Endothelial cell (in vitro differentiated cells): ENCODE measurements at places on chromosomes 5 and 9. TPM values are rescaled to one million over a fixed set of nuclear protein-coding genes. Genes with fewer than 3 reads are reported as not detected.

DNA sequence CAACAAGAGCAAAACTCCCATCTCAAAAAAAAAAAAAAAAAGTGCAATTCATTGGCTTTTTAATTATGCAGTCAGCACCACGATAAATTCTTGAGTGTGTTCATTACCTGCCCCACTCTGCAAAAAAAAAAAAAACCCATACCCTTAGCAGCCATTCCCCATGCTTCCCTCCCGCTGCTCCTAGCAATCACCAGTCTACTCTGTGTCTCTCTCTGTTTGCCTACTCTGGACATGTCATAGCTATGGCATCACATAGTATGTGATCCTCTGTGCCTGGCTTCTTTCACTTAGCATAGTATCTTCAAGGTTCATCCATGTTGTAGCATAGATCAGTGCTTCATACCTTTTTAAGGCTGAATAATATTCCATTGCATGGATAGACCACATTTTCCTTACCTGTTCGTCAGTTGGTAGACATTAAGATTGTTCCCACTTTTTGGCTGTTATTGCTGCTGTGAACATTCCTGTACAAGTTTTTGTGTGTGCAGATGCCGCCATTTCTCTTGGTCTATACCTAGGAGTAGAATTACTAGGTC, 7.0 kb upstream of the PRR7 start:
- H3K4me3 ChIP-seq: no peak overlapping the region
- H3K27me3 ChIP-seq: peaks cover 24% of the 10 kb centered on the region
- peaks cover 28% of the 10 kb centered on the region for H3K36me3 ChIP-seq
- no peaks in the 10 kb centered on the region for H3K4me1 ChIP-seq

DNA sequence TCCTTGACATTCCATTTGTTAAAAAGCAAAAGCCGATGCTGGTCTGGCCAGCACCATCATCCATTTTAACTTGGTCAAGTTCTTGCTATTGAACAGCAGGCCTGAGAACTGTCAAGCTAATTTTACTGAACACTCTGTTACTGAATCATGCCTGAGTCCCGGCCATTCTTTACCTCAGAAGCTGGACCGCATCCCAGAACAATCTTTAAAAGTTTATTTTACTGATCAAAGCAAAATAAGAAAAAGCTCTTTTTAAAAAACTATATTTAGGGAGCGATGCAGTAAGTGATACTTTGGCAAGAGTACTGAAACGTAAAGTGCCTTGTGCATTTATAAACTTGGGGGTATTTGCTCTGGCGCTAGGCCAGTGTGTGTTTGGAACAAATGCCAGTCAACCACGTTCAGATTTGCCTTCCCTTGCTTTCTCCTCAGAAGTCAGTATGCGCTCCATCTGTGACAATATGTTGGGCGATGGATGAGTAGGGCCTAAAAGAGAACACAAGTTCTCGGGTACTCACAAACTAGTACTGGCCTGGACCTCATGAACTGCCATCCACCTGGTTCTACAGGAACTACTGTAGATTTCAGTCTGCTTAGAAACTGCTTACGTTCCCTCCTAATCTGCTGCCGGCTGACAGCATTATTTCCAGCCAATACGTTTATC, 161.9 kb downstream of the MAPKAP1 start:
- peaks cover 12% of the 10 kb centered on the region for H3K36me3 ChIP-seq
- H3K4me3 ChIP-seq: no peak overlapping the region
- no peaks in the 10 kb centered on the region for H3K4me1 ChIP-seq
- H3K27me3 ChIP-seq: no peaks in the 10 kb centered on the region
- no peak for DNase-seq

GRCh38 chr9:4423207-4423610, 67.1 kb upstream of the SLC1A1 start:
- H3K27me3 ChIP-seq: no peaks in the 10 kb centered on the region
- H3K36me3 ChIP-seq: no peaks in the 10 kb centered on the region
- H3K4me3 ChIP-seq: no peak overlapping the region

GRCh38 chr5:64827703-64828102, 59.0 kb downstream of the CWC27 start:
- peaks cover 6% of the 10 kb centered on the region for H3K36me3 ChIP-seq
- no peak overlapping the region for H3K4me3 ChIP-seq
- H3K27ac ChIP-seq: no peak overlapping the region
- H3K27me3 ChIP-seq: no peaks in the 10 kb centered on the region
- peaks cover 4% of the 10 kb centered on the region for H3K4me1 ChIP-seq

DNA sequence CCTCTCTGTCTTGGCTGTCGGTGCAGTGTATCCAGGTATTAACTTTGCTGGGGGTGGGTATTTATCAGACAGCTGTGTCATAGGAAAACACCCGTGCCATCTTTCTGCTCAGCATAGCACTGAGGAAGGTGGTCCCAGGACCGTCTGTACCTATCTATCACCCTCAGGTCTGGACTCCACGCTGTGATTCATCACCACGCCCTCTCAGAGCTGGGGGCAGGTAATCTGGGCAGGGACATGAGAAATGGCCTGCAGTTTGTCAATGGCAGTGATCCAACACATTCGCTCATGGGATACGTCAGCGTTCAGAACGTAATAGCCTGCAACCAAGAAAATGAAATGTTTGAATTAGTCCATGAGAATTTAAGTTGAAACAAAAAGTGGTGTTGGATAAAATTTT, 151.6 kb upstream of the MAP1B start:
- no peaks in the 10 kb centered on the region for H3K27me3 ChIP-seq
- peaks cover 14% of the 10 kb centered on the region for H3K4me1 ChIP-seq
- H3K36me3 ChIP-seq: no peaks in the 10 kb centered on the region
- DNase-seq: no peak
- H3K4me3 ChIP-seq: no peak overlapping the region

F2RL1 gene
- total RNA-seq: 141 TPM

GARNL3 gene
- 3.3 TPM for total RNA-seq

OTP gene
- total RNA-seq: not detected

DNA sequence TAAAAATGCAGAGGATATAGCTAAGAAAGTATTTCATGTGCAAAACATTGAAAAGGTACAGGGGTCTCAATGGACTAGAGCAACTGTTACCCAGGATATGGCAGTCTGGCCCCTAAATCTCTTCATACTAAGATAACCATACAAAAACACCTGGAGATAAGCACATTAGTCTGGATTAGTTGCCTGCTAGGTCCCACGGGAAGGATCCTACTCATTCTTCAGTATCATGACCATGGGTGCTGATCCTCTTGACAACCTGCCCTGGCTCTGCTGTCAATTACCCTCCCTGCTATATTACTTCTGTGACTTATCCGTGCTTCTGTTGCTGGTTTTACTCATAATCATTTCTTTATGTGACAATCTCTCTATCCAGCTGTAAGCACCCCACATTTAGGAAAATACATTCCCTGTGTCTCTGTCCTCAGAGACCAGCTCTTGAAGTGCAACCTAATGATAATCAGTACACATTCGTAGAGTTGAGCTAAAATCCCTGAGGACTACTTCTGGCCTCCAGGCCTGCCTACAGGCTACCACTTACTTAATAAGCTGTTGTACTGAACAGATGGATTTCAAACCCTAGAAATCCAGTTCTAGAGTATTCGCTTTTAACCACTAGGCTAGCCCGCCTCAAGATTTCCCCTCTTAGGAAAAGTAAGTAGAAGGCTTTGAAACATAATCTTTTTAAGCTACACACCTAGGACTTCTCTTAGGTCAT, 190.5 kb upstream of the OR13F1 start:
- no peak overlapping the region for H3K27ac ChIP-seq
- no peaks in the 10 kb centered on the region for H3K36me3 ChIP-seq

GRCh38 chr9:763692-764091, 77.8 kb upstream of the DMRT1 start:
- no peaks in the 10 kb centered on the region for H3K36me3 ChIP-seq
- H3K27me3 ChIP-seq: peaks cover 1% of the 10 kb centered on the region
- DNase-seq: no peak
- no peak overlapping the region for H3K4me3 ChIP-seq
- no peak overlapping the region for H3K27ac ChIP-seq

DNA sequence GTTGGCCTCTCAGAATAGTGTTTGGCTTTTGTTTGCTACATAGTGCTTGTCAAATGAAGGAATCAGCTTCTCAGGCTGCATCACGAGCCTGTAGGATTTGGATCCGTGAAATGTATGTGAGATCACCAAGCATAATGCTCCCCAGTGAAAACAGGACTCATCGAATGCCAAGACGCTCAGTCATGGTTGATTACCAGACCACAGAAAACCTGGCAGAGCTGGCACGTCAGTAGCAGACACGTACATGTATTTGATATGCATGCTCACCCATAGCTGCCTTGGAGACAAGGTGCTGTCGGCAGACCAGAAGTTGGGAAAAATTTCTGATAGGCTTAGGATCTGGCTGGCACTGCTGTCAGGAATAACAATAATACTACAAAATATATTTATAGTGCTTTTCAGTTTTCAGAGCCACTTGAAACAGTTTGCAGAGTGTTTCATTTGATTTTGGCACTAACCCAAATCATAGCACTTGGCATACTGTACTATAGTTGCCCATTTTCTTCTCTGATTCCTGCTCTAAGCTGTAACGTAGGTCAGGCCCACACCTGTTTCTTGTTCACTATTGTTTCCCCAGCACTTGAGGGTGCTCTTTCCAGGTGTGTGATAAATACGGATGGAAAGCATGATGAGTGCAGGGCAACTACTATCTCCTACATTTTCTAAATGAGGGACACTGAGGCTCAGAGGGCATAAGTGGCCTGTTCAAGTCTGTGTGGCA, 226.1 kb downstream of the NR3C1 start:
- peaks cover 10% of the 10 kb centered on the region for H3K27me3 ChIP-seq
- no peak overlapping the region for H3K4me3 ChIP-seq
- no peak for DNase-seq
- peaks cover 21% of the 10 kb centered on the region for H3K36me3 ChIP-seq
- H3K27ac ChIP-seq: no peak overlapping the region

- H3K4me3 ChIP-seq: peak overlapping the region; percentile 78
- peaks cover 38% of the 10 kb centered on the region for H3K4me1 ChIP-seq
- H3K36me3 ChIP-seq: peaks cover 6% of the 10 kb centered on the region
- peak; percentile 51 for DNase-seq
Measured at GRCh38 chr5:160197341-160198144, 31.8 kb upstream of the FABP6 start.

STING1 gene
- 69.1 TPM for total RNA-seq

HMCN2 gene
- 29.6 TPM for total RNA-seq

DNA sequence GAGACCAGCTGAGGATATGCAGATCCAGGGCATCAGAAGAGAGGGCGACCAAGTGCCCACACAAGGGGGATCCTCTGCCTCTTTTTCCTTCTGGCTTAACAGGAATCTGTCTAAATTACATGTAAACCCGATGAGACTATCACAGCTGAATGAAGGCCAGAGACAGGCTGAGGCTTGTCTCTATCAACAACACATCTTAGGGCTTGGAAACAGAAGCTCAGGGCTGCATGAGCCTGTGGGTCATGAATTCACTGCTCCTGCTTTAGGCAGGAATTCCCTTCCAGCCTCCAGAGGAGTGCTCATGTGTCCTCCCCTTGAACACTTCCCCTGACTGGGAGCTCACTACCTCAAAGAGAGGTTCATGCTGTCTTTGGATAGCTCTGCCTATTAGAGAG, 106.1 kb upstream of the PHYKPL start:
- no peak for DNase-seq
- H3K4me1 ChIP-seq: peaks cover 13% of the 10 kb centered on the region
- H3K4me3 ChIP-seq: no peak overlapping the region
- no peak overlapping the region for H3K27ac ChIP-seq
- peaks cover 3% of the 10 kb centered on the region for H3K27me3 ChIP-seq

OR1Q1 gene
- not detected for total RNA-seq

OR1L6 gene
- not detected for total RNA-seq

GRCh38 chr9:96163161-96163560, 138.8 kb downstream of the HSD17B3 start:
- no peak for DNase-seq

SGCD gene
- 1.2 TPM for total RNA-seq

GRCh38 chr5:52579391-52579790, 208.3 kb upstream of the ITGA1 start:
- no peaks in the 10 kb centered on the region for H3K4me1 ChIP-seq
- no peak overlapping the region for H3K27ac ChIP-seq
- no peaks in the 10 kb centered on the region for H3K36me3 ChIP-seq
- H3K27me3 ChIP-seq: no peaks in the 10 kb centered on the region

GRCh38 chr5:5014586-5015235, 125.4 kb upstream of the ADAMTS16 start:
- H3K27me3 ChIP-seq: peaks cover 5% of the 10 kb centered on the region
- H3K4me3 ChIP-seq: no peak overlapping the region
- no peak for DNase-seq

ADCY2 gene
- 1.5 TPM for total RNA-seq

DNA sequence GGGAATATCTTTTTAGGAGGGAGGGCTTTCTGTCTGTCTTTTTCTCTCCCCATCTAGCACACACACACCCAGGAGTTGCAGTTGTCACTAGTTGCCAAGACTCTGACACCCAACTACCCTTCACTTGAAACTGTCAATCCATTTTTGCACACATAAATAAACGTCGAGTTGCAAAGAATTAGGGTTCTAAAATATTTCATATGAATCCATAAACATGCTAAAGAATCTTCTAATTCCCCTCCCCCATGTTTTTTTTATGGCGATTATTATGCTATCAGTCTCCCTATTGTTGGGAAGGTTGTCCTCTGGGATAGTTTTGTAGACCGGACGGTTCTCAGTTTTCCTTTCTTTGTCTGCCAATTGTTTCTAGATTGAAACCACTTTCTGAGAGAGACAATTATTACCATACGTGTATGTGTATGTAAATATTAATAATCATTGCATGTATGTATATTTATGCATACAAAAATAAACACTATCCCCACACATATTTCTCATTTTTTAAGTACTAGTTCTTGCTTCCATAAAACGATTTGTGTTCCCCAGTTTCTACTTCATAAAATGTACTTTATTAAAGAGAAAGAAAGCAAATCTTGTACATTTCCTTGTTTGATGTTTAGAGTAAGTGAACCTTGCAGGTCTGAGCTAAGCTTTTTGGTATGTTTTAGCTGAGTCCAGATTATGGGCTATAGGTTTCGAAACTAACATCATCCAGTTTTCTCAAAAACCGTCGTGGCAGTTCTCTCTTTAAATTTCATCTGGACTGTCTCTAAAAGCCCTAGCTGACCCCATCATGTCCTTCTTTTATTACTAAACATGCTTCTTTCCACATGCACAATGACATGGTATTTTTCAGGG, 165.0 kb upstream of the MPDZ start:
- no peak for DNase-seq
- no peak overlapping the region for H3K27ac ChIP-seq
- H3K4me1 ChIP-seq: peaks cover 49% of the 10 kb centered on the region
- H3K4me3 ChIP-seq: no peak overlapping the region

DNA sequence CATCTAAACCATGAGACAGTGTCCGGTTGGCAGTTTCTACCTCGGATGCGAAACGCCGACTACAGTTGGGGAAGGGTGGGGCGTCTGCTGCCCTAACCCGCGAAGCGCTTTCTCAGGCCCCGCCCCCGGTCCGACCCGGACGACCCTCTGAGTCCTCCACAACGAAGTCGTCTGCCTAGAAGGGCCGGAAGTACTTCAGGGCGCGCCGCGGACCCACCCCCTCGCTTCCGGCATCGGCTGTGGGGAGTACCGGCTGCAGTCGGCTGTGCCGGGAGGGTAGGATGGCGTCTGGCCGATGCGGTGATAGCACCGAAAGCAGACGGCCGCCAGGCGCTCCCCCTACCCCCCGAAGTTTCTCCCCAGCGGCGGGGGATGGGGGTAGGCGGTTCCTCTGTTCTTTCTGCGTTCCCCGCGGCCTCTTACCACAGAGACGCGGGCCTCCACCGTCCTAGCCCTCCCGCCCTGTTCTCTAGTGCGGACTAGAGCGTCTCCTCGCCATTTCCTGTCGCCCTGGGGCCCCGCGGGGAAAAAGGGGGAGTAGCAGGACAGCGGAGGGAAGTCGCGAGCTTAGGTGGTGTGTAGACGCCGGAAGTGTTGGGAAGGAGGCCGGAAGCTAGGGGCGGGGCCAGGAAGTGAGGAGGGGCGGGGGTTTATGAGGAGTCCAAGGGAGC, at the start of gene TRIM41:
TSS of gene TRIM41 (plus strand) at position 224 of the 671 bp plus-strand sequence. CDS start 719 bp downstream, outside the sequence.
- peaks cover 21% of the 10 kb centered on the region for H3K4me1 ChIP-seq
- H3K4me3 ChIP-seq: peak within 1 kb of the TSS; percentile 98
- peaks cover 30% of the 10 kb centered on the region for H3K27me3 ChIP-seq
- peak; percentile 97 for DNase-seq
